GM04503 (cell line): ENCODE measurements at places on chromosomes 6 and 20.

DNA sequence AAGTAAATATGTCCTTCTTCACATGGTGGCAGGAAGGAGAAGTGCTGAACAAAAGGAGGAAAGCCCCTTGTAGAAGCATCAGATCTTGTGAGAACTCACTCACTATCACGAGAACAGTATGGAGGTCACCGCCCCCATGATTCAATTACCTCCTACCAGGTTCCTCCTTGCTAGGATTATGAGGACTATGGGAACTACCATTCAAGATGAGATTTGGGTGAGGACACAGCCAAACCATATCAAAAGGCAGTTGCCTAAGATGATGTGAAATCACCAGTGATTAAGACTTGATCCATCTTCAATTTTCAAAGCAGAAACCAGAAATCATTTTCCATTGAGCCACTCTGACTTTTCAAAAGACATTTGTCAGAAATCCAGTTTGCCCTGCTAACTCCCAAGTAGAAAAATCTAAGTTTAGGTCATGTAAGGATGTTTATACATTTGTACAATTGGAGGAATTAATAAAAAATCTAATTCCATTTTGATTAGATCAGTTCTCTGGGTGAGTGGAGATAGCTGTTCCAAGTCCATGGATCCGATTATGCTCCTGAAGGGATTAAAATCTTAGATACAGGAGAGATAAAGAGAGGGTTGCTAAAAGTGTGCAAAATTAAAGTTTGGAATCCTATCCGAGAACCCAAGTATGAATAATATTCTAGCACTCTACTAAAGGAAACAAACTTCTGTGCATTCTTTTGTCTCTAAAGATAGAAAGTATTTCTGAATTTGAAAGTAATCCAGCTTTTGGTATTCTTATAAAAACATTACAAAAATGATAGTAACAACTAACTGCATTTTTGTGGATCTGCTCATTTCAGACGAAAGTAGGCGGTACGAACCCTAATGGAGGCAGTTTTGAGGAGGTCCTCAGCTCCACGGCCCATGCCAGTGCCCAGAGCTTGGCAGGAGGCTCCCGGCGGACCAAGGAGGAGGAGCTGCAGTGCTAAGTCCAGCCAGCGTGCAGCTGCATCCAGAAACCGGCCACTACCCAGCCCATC is 39.5 kb downstream of the HDDC2 start:
- DNase-seq, result peak; percentile 60

GRCh38 chr6:114569669-114570068 is 226.8 kb upstream of the HS3ST5 start:
- no peak for DNase-seq

- DNase-seq, result no peak
Measured at GRCh38 chr6:128558021-128558420, 37.6 kb upstream of the PTPRK start.

DNA sequence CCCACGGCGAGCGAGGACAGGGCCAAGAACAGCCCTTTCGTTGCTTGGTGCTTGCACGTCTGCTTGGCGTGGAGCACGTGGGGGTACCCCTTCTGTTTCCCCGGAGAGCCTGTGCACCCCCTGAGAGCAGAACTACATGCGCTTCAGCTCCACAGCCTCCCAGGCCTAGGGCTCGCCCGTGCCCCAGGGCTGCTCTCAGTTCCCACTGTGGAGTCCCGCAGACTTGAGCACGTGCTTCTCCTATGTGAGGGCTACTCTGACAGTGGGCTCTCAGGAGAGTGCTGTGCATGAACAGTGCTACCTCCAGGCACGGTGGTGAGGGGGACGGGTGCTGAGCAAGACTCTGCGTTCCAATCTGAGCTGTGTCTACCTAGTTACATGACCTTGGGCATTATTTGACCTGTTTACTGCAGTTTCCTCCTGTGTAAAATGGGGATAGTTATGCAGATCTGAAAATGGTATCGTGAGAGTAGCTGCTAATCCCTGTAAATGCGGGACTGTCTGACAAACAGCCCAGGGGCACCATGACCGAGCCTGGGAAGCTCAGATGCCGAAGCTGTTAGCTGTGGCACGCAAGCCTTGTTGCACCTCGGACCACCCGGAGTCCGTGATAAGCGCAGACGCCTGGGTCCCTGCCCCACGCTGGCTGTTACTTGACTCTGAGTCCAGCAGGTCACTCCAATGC is 82.4 kb downstream of the IRF4 start:
- no peak for DNase-seq

DNA sequence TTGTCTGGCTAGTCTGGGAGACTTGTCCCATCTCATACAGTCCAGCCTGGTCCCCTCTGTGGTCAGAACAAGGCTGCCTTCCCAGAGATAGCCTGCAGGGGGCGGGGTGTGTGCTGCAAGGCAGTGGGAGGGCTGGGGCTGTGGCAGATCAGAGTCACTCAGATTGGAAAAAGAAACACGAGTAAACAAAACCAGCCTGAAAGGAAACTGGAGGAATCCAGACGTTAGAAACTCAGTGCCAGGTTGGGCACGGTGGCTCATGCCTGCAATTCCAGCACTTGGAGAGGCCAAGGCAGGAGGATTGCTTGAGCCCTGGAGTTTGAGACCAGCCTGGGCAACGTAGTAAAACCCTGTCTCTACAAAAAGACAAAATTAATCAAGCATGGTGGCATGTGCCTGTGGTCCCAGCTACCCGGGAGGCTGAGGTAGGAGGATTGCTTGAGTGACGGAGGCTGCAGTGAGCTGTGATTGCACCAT is 20.2 kb downstream of the LEMD2 start:
- DNase-seq, result no peak

GRCh38 chr6:34852406-34853085 is 35.3 kb downstream of the TAF11 start:
- DNase-seq, result peak; percentile 2

GRCh38 chr6:112986321-112986720 is 639.2 kb downstream of the RFPL4B start:
- DNase-seq, result no peak

- no peak for DNase-seq
Measured at GRCh38 chr6:137923866-137924653, 57.0 kb downstream of the TNFAIP3 start.

DNA sequence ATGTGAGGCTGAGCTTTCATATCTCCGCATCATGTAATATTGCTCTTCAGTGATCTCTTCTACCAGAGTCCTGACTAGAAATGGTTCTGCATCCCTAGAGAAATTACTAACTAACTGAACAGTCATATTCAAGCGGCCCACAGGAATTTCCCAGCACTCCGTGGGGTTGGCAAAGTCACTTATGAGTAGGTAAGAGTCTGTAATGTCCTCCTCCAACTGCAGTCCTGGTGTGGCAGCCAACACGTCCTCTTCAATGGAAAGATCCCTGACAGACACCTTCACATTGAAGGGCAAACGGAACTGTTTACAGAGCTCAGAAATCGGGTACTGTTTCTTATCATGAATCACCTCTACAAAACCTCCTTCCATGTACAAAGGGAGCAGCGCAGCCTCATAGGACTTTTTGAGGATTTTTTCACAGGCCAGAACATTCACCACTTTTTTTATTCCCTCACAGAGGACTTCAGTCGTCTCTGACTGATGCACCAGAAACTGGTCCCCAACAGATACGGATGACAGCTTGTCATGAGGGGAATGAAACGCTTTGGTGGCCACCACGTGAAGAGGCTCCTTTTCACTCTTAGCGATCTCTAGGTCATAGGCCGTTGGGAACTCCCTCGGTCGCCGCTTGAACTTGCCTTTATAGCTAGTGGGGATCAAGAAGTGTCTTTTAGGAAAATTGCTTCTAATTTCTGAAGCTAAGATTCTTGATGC is 87.7 kb downstream of the THEMIS start:
- DNase-seq, result no peak
